ENCODE measurements at places on chromosomes 5 and 9. TPM values are rescaled to one million over a fixed set of nuclear protein-coding genes. Genes with fewer than 3 reads are reported as not detected.

GRCh38 chr5:154571325-154572035 lies 93.5 kb upstream of the HAND1 start:
- DNase-seq = no peak

DNA sequence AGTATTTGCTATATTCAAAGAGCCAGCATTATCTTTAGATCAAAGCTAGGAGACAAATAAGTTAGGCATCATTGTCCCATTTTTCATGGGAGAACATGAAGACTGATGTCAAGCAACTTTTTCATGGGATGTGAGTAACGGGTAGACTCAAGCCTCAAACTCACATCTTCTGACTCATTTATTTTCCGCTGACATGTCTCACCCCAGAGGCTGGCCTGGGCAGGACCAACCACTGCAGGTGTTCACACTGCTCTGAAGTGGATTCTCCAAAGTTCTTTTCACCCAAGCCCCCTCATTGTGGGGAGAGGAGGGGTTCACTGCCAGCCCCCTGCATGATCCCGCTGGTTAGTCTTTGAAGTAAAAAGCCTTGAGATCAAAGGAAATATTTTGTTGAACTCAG lies 34.9 kb upstream of the BASP1 start:
- DNase-seq = no peak

DNA sequence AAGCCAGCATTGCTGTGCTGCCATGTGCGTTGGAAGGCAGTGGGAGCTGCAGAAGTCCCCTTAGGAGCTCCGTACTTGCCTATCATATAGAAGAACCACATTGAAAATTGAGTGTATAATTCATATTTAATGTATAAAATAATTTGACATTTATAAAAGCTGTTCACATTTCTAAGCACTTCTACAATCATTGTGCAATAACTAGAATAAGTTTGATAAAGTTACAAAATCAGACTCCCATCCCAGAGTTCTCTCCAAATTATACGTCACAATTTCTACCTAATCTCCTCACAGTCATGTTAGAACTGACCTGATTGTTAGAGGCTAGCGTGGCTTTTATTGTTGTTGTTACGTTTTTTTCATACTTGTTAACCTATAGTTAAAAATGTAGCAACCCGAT lies 123.5 kb upstream of the ZNF366 start:
- DNase-seq = no peak

- DNase-seq = peak; percentile 11
Measured at GRCh38 chr5:76337953-76338451, 65.1 kb upstream of the IQGAP2 start.

DNA sequence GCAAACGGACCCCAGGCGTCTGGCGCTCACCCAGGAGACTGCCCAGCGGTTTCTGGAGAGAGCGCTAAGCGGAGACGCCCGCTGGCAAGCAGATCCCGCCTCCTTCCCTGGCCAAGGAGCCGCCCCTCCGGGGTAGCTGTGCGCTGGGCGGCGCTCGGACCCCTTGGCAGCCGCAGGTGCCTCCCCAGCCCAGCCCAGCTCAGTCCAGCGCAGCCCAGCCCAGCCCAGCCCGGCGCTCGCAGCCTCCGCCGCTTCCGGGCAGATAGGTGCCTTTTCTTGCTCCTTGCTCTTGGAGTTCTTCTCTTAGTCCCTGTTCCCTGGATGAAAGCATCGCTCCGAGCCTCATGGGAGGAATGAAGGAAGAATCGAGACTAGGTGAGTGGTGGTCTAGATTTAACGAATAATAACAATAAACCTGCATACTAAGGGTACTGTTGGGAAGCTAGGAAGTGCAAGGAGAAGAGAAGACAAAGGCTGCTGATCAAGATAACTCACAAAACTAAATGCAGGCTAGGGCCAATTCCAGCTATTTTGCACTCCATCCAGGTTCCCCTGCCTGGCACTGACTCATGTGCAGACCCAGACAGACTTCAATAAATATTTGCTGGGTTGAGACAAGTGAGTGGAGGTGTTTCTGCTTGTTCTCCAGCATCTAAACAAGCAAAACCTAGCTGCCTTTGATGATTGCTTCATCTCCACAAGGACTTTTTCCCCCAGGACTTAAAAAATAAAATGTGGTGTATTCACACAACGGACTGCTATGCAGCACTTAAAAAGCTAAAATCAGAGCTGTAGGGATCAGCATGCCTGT lies at the start of gene STK32A:
STK32A (plus strand) TSS at position 202 of the 811 bp plus-strand sequence. CDS start 4,609 bp downstream, outside the sequence.
- no peak for DNase-seq

DNA sequence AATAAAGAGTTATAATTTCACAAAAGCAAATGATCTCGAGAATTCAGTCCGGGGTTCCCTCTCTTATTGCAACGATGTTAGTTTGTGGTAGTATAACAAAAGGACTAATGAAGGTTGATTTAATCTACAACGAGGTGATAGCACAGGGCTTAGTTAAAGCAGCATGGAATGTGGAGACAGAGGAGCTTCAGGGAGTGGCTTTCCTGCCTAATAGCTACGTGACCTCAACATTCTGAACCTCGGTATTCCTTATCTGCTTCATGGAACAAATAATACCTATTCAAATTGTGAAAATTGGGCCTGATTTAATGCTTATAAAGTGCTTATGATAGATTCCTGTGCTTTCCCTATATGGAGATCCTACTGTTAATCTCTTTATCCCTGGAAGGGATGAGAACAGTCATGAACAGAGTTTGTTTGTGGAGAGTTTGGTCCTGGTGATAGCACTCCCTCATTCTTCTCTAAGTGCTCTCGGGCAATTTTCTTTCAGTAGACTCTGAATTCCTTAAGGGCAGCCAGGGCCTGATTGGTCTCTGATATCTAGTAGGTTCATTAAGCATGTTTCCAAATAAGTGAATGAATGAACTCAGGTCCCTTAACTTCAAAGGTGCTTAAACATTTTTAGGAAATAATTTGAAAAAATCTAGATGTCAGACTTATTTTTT lies 104.1 kb upstream of the TUT7 start:
- DNase-seq = no peak

- DNase-seq = no peak
Measured at GRCh38 chr5:56406221-56406620, 173.1 kb upstream of the ANKRD55 start.

- DNase-seq = no peak
Measured at GRCh38 chr5:128470663-128471062, 67.4 kb downstream of the FBN2 start.

DNA sequence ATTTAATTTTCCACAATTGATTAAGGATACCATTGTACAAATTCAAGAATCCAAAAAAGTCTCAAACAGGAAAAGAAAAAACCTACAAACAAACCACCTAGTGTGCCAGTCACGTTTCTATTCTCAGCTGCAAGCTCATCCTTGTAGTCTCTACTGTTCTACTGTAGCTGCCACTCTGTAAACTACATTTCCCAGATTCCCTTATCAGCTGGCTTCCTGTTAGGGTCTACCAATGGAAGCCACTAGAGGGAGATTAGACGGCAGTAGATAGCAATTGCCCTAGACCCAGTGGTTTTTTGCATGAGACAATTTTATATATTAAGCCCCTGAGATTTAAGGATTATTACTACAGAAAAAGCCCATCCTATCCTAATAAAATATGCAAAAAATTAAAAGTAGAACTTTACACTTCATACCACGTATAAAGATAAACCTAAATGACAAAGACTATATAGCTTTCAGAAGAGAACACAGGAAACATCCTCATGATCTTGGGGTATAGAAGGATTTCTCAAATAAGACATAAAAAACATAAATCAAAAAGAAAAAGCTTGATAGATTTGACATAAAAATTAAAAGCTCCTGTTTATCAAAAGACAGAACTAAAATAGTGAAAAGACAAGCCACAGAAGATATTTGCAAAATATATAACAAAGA lies 37.4 kb downstream of the P4HA2 start:
- DNase-seq = no peak

DNA sequence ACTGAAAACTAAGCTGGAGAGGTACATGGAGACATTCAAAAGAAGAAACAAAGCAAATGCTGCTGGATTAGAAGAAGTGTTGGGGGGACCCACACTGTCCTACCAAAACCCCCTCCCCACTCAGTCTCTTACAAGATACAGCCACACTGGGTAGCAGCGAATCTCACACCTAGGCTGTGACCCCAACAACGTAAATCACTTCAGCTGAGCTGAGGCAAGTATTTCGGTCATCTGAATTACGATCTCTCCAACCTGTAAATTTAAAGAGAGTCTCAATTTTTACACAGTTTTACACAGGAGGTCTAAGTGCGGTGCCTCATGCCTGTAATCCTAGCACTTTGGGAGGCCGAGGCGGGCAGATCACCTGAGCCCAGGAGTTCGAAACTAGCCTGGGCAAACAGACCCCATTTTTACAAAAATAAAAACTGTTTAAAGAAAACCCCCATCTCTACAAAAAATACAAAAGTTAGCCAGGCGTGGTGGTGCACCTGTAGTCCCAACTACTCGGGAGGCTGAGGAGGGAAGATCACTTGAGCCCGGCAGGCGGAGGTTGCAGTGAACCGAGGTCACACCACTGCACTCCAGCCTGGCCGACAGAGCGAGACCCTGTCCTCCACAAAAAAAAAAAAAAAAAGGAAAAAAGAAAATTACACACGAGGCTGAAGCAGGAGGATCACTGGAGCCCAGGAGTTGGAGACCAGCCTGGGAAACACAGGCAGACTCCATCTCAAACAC lies 3.4 kb downstream of the CAMSAP1 start:
- no peak for DNase-seq

DNA sequence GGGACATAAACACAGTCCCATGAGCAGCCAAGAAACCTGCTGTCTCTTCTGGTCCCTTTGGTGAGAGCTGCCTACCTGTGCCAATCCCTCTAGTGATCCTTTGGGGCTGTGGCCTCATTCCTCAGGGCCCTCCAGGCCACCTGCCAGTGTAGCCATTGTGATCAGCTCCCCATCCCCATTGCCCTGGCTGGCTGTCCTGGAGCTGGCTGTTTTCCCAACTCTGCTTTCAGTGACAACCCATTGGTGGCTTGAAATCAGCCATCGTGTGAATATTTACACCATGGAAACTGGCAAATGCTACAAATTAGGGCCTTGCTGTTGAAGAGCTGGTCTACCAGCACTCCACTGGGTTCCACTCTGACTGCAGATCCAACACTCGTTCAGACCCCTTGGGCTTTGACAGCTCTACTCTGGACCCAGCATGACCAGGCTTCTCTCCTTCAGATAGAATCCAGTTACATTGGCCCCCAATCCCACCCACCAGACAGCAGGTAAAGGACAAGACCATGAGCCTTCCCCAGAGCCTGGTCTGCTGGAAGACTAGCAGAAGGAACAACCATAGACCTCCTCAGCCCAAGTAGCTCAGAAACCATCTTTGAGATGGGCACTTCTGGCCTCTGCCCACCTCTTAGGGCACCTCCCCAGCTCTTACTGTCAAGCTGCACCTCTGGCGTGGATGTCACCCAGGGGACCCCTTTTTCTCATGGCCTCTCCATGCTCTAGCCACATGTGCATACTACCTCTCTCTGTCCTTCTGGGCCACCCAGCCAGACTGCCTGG lies 69.2 kb upstream of the NEK6 start:
- no peak for DNase-seq

DNA sequence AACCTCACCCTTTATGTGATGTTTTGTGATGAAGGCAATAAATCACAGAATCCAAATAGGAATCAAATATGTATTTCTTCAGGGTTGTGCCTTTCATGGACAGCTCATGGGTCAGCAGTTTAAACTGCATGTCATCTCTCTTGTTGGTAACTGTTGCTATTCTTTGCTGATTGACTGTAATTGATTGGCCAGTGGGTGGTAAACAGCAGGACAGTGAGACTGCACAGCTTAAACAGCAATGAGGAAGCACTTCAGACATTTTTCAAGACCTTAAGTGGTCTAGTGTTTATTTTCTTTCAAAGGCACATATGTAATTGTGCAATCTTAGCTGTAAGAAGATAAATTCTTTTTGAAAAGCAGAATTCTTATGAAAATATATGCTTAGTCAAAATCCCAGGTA lies 260.5 kb downstream of the COX7C start:
- no peak for DNase-seq

DNA sequence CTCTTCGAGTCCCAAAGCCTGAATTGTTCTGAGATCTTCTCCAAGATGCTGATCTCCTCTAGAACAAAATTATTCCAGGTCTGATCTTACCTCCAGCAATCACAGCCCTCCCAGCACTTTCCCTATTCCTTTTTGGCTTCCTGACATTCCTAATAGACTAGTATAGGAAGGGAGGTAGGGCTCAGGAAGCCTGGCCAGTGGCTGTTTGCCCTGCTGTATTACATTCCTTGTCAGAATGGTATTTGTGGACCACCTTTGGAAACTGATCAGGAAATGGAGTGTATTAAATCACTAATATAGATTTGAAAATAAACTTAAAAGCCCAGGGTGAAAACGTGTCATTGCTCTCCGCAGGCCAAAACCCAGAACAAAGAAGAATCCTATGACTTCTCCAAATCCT lies 74.3 kb upstream of the ENTREP1 start:
- DNase-seq = no peak

- no peak for DNase-seq
Measured at GRCh38 chr5:136766456-136766855, 401.1 kb upstream of the TRPC7 start.

GRCh38 chr5:151751091-151751490 lies 7.3 kb downstream of the ATOX1 start:
- no peak for DNase-seq

GRCh38 chr9:127015921-127016512 lies 101.4 kb downstream of the RALGPS1 start:
- DNase-seq = no peak

GRCh38 chr9:124520206-124520596 lies 13.0 kb upstream of the NR5A1 start:
- no peak for DNase-seq

DNA sequence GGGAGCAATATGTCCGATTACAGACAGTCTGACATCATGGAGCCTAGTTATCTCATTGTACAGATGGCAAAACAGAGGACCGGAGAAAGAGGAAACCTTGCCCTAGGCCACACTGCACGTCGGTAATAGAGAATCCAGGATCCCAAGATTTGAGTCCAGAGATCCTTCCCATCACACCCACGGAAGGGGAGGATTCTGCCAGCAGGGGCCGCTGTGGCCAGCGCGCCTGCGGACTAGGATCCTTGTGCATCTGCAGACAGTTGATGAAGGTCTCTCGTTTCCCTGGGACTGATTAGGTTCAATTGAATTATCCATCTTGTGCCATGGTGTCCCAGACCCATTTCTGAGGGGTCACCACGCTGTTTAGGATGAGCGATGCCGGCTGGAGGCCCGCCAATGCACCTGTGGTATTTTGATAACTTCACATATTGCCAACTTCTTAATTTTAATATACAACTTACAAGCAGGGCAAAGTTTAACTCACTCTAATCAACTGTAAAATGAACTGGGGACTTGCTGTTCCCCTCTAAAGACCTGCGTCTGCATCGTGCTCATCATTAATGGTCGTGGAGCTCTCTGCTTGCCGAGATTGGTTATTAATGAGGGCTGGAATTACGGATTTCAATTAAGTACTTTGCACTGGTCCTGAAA lies 592.7 kb upstream of the BRINP1 start:
- DNase-seq = peak; percentile 1

GRCh38 chr5:18872978-18873377 lies 1115.0 kb downstream of the CDH18 start:
- DNase-seq = no peak

GRCh38 chr9:131961496-131961880 lies 118.2 kb downstream of the MED27 start:
- no peak for DNase-seq

Gene BTNL8
- total RNA-seq = 0.20 TPM

Gene SRA1
- total RNA-seq = 60.6 TPM

Gene GTF2H2C
- 58.0 TPM for total RNA-seq

Gene PFN3
- total RNA-seq = not detected

Gene SCGB3A2
- total RNA-seq = not detected

Gene SPATA31D1
- total RNA-seq = not detected

Gene DNAH5
- not detected for total RNA-seq
